Activated naive CD4-positive, alpha-beta T cell treated with Interleukin-2 at 50 U/mL for 16 hours (primary cell): ENCODE measurements at places on chromosomes 6 and 20.

DNA sequence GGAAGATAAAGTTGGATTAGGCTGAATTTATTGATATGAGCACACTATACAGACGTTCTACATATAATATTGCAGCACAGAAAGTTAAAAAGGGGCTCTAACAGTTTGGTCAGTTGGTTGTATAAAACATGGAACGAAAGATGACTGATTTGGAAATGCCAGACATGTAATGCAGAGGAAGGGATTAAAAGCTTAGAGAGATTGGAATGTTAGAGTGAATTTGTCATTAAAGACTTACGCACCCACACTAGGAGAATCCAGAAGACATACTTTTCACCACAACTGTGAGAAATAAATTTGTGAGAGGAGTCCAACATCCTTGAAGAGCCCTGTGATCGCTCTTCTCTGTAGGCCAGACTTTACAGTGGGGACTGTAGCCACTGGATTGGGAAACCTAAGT is 134.7 kb downstream of the GPR63 start:
- no peak for DNase-seq

GRCh38 chr20:63641146-63641791 is 12.0 kb downstream of the STMN3 start:
- peak; percentile 63 for DNase-seq

GRCh38 chr20:8535403-8536261 is 403.6 kb downstream of the PLCB1 start:
- no peak for DNase-seq

GRCh38 chr6:137688230-137688971 is 178.7 kb upstream of the TNFAIP3 start:
- no peak for DNase-seq

- no peak for DNase-seq
These were observed 307.0 kb downstream of the TAF4 start for GRCh38 chr20:61758564-61759200.

- no peak for DNase-seq
These were observed 22.1 kb downstream of the BLOC1S5 start for GRCh38 chr6:8041913-8042583.

- DNase-seq, result no peak
These were observed 168.3 kb upstream of the JAG1 start for GRCh38 chr20:10842116-10842515.

GRCh38 chr6:139017227-139017626 is 11.3 kb upstream of the ABRACL start:
- DNase-seq, result no peak

- DNase-seq, result no peak
These were observed 48.8 kb upstream of the TAF8 start for GRCh38 chr6:42001506-42001905.

DNA sequence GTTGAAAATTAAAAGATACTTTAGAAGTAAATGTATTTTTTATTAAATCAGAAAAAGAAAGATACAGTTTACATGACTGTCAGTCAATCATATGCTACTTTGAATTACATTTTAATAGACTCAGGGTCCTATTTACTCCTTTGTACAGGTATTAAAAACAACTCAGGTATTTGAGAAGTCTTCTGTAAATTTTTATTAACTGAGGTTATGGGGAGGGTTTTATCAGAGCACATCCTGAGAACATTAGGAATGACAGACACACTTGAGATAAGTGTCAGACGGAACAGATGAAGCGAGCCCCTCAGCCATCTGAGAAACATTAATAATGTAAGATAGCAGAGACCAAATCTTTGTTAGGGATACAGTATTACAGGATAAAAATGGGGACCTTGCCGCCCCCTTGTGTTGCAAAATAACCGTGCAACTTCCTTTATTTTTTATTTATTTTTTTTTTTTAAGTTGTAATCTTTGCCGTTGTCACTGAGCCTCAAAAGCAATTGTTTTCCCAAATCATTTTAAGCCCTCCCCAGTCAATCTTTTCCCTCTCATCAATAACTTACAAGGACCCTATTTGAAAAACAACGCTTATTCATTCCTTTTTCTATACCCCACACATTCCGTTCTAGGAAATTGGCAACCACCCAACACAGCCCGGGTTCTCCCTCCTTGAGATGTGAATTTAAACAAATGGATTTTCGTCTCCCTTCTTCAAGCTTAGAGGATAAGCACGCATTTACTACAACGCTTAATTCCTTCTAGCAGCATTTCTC is 126.7 kb downstream of the BCAS1 start:
- DNase-seq, result peak; percentile 20

GRCh38 chr20:10381477-10381876 is 52.5 kb downstream of the MKKS start:
- no peak for DNase-seq

DNA sequence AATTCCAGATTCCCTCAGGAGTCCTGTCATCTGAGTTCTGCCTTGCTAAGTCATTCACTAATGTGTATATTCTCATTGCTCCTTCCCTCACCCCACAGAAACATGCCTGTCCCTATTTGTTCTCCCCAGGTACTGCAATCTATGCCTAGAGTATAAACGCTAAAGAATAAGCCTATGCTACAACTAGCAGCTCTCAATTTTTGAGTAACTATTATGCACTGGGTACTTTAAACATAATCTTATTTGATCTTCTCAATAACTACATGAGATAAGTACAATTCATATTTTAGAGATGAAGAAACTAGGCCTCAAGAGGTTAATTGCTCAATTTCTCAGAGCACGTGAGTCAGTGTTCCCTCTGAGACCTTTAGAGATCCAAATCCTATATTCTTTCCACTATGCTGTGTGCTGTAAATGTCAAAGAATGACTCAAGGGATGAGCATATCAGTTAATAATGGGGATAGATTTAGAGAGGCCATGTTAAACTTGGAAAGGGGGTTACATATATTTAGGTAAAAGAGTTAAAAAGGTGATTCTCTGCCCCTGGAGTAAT is 423.8 kb upstream of the ADGRB3 start:
- no peak for DNase-seq
